Stimulated activated CD4-positive, alpha-beta T cell treated with anti-CD3 and anti-CD28 coated beads, Interleukin-4, amount 100 ng/mL, for 1 hour (primary cell): ENCODE measurements at places on chromosomes 1 and 21.
A peak's percentile ranks its signal among the peaks of the same experiment; 100 is the strongest.

- DNase-seq, result no peak
Measured at GRCh38 chr21:25103500-25104207, 503.6 kb downstream of the MRPL39 start.

DNA sequence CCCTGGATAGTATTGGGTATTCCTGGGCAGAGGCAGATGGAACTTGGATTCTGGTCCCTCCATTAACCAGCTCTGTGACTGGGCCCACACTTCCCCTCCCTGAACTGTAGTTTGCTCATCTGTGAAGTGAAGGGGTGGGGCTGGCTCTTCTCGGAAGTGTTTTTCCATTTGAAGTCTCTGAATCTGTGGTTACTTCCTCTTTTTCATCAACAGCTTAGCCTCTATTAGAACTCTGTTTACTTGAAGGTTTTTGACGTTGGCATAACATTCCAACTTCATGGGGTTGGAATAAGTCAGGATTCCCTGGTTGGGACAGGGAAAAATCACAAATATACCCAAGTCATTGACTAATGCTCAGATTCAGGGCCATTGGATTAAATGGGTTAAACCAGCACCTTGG, 3.6 kb downstream of the KIAA0040 start:
- peak; percentile 52 for DNase-seq

GRCh38 chr1:207186503-207186902, 82.5 kb downstream of the C4BPA start:
- DNase-seq, result no peak

GRCh38 chr1:36223381-36223995, 755 bp upstream of the THRAP3 start:
- DNase-seq, result no peak

GRCh38 chr1:162901243-162901642, 40.3 kb upstream of the CCDC190 start:
- no peak for DNase-seq

- no peak for DNase-seq
Measured at GRCh38 chr1:200867018-200867811, 5.6 kb upstream of the GPR25 start.

DNA sequence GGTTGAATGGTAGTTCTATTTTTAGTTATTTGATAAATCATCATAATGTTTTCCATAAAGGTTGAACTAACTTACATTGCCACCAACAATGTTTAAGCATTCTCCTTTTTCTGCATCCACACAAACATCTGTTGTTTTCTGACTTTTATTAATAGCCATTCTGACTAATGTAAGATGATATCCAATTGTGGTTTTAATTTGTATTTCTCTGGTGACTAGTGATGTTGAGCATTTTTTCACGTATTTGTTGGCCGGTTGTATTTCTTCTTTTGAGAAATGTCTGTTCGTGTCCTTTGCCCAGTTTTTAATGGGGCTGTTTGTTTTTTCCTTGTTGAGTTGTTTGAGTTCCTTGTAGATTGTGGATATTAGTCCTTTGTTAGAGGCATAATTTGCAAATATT, 24.6 kb upstream of the SLC35F3 start:
- DNase-seq, result no peak

- DNase-seq, result no peak
Measured at GRCh38 chr21:20642681-20643080, 355.5 kb upstream of the NCAM2 start.

DNA sequence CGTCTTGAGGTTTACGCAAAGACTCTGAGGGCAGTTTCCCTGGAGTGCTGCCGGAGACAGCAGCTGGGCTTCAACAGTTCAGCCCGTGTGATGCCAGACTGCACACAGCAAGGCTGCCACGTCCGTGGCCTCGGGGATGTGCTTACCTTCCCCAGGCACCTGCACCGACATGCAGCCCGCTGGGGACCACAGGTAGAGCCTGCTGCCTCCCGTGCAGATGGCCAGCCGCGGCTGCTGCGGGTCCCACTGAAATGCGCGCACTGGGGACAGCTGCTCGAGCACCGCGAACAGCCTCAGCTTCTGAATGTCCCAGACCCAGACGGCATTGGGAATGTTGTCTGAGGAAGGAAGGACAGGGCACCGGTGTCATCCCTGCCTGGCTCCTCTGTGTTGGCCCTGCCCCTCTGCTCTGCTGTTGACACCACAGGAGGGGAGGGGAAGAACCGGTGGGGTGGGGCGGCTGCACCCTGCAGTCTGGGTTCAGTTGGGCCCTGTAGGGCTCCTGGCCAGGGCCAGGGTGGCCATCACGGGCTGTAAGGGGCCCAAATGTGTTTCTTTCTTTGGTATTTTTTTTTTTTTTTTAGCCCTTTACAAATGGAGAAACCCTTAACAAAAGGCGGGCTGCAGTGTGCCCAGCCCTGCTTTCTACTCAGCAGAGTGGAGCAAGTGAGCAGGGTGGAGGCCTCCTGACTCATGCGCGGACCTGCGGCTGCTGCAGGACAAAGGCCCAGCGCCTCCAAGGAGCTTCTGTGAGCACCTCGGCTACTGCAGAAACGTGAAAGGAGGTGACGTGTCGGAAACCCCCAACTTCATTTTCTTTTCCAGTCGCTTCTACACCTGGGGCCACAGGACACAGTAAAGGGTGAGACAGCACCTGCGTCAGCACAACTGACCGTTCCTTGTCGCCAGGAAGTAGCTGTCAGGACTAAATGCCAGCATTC, 6.8 kb downstream of the TPRG1L start:
- DNase-seq, result no peak

GRCh38 chr1:56437959-56438358, 141.4 kb downstream of the PLPP3 start:
- DNase-seq, result no peak

- DNase-seq, result no peak
Measured at GRCh38 chr1:22517956-22518355, 45.3 kb upstream of the EPHA8 start.

GRCh38 chr1:110645821-110646735, 28.7 kb downstream of the KCNA3 start:
- no peak for DNase-seq

DNA sequence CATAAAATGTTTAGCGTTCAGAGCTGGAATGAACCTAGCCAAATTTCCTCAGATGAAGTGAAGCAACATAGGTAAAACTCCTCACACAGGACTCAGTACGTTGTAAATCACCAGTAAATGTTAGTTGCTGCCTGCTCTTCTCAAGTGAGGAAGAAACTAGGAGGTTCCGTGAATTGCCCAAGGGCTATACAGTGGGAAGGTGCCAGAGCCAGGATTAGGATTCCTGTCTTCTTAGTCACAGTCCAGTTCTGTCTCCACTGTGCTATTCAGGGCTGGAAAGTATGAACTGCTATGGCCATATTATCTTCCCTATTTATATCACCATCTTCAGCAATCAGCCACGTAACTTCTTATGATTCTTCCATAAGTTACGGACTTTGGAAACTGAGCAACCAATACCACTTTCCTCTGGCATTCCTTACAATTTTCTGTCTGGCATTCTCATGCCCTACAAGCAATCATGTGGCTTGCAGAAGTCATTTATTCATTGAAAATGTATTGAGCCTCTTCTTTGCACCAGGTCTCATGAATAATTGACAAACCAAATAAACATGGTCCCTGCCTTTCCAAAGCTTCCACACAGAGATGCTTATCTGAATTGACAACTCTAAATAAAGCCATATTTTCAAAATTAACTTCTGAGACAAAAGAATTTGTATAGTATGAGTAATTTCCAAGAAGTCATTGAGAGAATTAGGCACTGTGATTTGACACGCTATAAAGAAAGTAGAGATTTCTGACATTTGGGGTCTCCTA, 271.6 kb upstream of the SGIP1 start:
- DNase-seq, result no peak

GRCh38 chr1:82578086-82578726, 777.5 kb downstream of the ADGRL2 start:
- DNase-seq, result no peak

GRCh38 chr1:243587823-243588560, 262.1 kb downstream of the AKT3 start:
- no peak for DNase-seq

DNA sequence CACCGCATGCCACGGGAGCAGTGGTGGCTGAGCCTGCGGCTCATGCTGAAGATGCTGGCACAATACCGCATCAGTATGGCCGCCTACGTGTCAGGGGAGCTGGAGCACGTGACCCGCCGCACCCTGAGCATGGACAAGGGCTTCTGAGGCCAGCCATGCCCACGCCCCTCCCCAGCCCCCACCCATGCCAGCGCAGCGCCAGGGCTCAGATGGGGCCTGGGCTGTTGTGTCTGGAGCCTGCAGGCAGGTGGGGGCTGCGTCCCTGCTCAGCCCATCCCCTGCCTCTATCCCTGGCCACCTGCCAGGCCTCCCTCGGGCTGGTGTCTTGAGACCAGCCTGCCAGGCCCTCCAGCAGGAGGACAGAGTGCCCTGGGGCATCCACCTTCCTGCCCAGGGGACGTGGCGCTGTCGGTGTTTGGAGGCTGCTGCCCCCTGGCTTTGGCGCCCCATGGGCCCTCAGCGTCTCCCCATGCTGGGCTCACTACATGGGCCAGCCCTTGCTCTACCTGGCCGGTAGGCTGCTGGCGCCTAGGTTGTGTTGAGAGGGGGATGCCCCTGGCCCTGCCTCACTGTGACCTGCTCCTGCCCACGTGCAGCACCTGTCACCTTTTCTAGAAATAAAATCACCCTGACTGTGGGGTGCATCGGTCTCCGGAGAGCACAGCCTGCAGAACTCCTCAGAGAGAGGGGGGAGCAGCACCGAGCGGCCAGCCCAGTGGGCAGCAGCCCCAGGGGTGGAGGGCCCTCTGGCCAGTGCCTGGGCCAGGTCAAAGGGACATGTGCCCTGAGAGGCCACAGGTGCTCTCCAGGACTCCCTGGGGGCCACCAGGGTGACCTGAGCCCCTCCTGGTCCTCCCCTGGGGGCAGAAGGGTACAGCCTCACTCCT, 12.2 kb downstream of the CFAP410 start:
- DNase-seq, result no peak

DNA sequence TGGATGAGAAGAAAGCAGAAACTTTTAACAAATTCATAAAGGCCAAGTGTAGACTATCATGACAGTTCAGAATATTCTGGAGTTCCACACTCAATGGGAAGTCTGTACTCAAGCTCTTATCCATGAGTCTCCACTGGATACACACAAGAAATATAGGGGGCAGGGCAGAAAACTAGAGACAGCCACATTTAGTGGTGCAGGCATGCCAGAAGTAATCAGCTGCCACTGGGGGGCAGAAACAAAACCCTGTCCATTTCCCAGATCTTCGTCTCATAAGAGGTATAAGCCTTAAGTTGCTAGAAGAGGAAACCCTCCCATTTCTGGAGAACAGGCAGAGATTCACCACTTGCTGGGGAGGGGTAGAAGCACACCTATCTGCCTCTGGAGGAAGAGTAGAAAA, 166.8 kb upstream of the GALNT2 start:
- DNase-seq, result no peak

- no peak for DNase-seq
Measured at GRCh38 chr1:84704872-84705417, 14.7 kb upstream of the SSX2IP start.

- no peak for DNase-seq
Measured at GRCh38 chr1:230270185-230270558, 156.0 kb downstream of the PGBD5 start.

DNA sequence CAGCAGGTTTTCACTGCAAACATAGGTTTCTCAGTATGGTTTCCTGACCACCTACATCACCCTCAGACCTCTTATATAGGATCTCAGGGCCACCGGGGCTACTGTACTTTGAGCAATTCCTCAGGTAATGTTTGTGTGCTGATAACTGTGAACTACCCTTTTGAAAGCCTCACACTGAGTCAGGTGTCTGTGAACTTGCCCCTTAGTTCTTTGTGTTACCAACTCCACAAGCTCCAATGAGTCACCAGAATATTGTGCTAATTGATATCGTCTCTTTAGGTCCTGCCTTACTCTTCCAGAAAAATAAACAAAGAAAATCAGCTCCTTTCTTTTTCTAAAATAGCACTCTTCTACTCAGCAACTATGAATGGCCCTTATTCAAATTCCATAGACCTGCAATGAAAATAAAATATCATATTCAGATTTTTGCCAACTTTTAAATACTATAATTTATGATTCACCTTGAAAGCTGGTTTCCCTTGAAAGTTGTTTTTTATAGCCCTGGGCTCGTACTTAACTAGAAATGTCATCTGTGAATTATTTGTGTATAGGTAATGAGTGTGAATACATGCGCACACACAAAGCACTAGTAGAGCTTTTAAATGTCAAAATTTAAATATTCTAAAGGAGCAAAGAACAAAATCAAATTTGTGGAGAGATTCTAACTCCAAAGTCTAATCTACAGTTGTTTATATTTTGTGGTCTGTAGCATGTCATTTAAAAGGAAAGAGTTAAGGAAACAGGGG, 88.1 kb upstream of the WARS2 start:
- no peak for DNase-seq

DNA sequence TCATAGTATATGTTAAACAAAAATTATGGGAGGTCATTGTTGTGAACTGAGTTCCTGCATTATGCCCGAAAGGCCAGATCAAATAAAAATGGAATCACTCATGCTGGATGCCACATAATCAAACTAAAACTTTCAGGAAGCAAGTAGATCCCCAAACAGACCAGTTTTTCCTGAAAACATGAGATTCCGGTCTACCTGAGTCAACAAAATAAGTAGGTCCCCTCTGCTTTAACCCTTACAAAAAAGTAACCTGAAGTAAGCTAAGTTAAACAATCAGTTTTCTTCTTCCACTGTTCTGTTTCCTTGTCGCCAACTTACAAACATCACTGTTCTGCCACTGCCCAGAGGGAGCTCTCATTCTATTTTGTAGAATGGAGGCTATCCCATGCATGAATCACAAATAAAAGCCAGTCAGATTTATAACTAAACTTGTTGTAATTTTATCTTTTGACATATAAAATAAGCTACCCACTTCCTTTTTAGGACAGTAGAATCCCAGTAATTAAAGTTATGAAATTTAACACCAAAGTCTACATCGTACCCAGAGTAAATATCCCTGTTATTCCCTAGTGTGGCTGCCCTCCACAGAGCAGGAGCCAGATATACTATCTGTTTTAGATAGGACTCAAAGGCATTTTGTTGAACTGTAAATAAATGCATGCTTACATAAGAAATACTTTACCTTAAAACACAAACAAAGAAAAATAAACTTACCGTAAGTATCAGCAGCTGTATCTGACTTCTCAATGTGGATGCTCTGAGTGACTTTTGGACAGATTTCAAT, 149.4 kb downstream of the TIAM1 start:
- no peak for DNase-seq

DNA sequence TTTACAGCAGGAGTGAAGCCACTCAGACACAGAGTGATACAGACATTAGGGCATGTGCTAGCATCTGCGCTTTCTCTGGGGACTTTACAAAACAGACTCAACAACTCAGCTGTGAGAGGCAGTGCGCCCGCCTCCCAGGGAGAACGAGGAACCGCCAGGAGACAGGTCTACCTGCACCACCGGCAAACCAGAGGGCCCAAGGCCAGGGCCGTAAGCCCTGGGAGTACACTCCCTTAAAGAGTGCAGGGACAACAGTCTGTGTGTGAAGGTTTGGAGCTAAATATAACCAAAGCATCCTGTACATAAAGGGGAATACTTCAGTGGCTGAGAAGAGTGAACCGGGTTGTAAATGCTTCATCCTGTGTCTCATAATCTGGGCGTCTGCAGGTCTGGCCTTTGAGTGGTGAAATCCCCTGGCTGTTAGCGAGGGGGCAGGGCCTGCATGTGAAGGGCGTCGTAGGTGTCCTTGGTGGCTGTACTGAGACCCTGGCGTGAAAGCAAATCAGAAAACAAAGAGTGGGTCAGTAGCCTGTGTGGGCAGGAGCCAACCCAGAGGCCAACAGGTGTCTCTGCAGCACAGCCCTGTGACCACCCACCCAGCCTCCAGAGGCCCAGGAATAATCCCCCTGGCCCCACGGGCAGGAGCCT, 86.9 kb downstream of the CD247 start:
- DNase-seq, result no peak

- DNase-seq, result no peak
Measured at GRCh38 chr1:66690666-66691381, 61.4 kb upstream of the DYNLT5 start.

- DNase-seq, result no peak
Measured at GRCh38 chr1:180536821-180537372, 21.9 kb upstream of the OVAAL start.
